CD4-positive, alpha-beta memory T cell (primary cell): ENCODE measurements at places on chromosomes 1 and 21. TPM values are rescaled to one million over a fixed set of nuclear protein-coding genes. Genes with fewer than 3 reads are reported as not detected.

DNA sequence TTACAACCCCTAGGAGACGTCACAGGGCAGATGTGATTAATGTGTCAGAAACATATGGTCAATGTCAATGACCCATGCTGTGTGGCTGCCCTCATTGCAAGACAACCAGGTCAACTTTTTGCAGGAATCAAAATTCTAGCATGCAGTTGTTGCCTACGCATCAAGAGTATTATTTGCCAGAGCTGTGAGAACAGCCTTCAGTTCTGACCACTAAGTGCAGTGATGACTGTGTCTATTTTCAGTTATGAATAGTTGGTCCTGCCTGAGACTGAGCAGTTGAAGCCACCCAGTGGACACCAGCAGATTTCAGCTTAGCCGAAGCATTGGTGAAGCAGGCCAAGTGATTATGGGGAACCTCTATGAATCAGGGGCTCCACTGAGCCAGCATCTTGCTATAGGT is 47.3 kb downstream of the LYPLAL1 start:
- no peak overlapping the region for H3K4me3 ChIP-seq
- DNase-seq: no peak
- H3K27me3 ChIP-seq: no peaks in the 10 kb centered on the region
- no peaks in the 10 kb centered on the region for H3K36me3 ChIP-seq
- H3K4me1 ChIP-seq: no peaks in the 10 kb centered on the region
- H3K27ac ChIP-seq: no peak overlapping the region

DNA sequence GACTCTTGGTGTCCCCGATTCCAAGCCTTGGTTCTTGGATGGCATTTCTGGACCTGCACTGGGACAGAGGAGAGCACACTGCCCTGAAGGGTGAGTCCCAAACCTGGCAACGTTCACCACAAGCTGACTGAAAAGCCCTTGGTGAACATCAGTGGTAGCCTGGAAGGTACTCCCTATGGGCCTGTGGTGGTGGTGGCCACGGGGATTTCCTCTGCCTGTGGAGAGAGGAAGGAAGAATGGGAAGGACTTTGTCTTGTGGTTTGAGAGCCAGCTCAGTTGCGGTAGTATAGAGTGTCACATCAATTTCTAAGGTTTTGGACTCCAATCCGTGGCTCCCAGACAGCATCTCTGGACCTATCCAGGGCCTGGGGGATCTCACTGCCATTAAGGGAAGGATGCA is 50.7 kb downstream of the DNAH14 start:
- DNase-seq: no peak
- H3K27me3 ChIP-seq: no peaks in the 10 kb centered on the region
- no peak overlapping the region for H3K4me3 ChIP-seq
- H3K27ac ChIP-seq: no peak overlapping the region

GRCh38 chr1:20319456-20320220 is 29.0 kb downstream of the VWA5B1 start:
- H3K4me1 ChIP-seq: peaks cover 34% of the 10 kb centered on the region
- no peak overlapping the region for H3K27ac ChIP-seq
- H3K4me3 ChIP-seq: no peak overlapping the region
- H3K36me3 ChIP-seq: no peaks in the 10 kb centered on the region
- no peak for DNase-seq

DNA sequence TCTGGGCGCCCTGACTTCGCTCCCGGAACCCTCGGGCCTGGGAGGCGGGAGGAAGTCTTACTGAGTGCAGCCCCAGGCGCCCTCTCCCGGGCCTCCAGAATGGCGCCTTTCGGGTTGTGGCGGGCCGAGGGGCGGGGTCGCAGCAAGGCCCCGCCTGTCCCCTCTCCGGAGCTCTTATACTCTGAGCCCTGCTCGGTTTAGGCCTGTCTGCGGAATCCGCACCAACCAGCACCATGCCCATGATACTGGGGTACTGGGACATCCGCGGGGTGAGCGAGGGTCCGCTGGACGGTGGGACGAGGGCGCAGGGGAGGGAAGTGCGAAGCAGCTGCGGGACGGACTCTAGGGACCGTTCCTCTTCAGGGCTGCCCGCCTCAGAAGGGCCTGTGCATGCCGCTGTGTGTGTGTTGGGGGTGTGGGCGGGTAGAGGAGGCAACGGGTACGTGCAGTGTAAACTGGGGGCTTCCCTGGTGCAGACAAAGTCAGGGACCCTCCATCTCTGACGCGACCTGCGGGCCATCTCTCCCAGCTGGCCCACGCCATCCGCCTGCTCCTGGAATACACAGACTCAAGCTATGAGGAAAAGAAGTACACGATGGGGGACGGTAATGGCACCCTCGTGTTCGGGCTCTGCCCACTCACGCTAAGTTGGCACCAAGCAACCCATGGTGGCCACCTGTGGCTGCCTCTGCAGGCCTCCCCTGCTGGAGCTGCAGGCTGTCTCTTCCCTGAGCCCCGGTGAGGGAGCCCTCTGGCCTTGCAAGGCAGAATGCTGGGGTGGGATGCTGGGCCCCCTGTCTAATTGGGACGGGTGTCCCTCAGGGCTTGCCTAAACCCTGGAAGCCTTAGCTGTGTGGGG is at the start of gene GSTM1:
Gene GSTM1 (plus strand): TSS at position 177 of the 859 bp plus-strand sequence. CDS start 57 bp downstream, at position 234.
- H3K27me3 ChIP-seq: no peaks in the 10 kb centered on the region
- H3K36me3 ChIP-seq: no peaks in the 10 kb centered on the region
- no peaks in the 10 kb centered on the region for H3K4me1 ChIP-seq
- no peak within 1 kb of the TSS for H3K4me3 ChIP-seq
- no peak for DNase-seq
- peak within 1 kb of the TSS; percentile 26 for H3K27ac ChIP-seq

GRCh38 chr1:56877973-56878372 is 23.4 kb downstream of the C8A start:
- no peaks in the 10 kb centered on the region for H3K36me3 ChIP-seq
- DNase-seq: no peak
- no peak overlapping the region for H3K4me3 ChIP-seq
- no peaks in the 10 kb centered on the region for H3K27me3 ChIP-seq
- H3K27ac ChIP-seq: no peak overlapping the region
- H3K4me1 ChIP-seq: no peaks in the 10 kb centered on the region

- no peak for DNase-seq
- H3K36me3 ChIP-seq: no peaks in the 10 kb centered on the region
- no peak overlapping the region for H3K27ac ChIP-seq
- H3K4me1 ChIP-seq: peaks cover 3% of the 10 kb centered on the region
Measured at GRCh38 chr1:43997295-43997999, 6.0 kb downstream of the CCDC24 start.

GRCh38 chr1:41812051-41812450 is 106.7 kb downstream of the HIVEP3 start:
- H3K4me3 ChIP-seq: no peak overlapping the region
- peak; percentile 52 for DNase-seq
- H3K27ac ChIP-seq: no peak overlapping the region
- H3K27me3 ChIP-seq: no peaks in the 10 kb centered on the region
- no peaks in the 10 kb centered on the region for H3K36me3 ChIP-seq
- peaks cover 25% of the 10 kb centered on the region for H3K4me1 ChIP-seq

DNA sequence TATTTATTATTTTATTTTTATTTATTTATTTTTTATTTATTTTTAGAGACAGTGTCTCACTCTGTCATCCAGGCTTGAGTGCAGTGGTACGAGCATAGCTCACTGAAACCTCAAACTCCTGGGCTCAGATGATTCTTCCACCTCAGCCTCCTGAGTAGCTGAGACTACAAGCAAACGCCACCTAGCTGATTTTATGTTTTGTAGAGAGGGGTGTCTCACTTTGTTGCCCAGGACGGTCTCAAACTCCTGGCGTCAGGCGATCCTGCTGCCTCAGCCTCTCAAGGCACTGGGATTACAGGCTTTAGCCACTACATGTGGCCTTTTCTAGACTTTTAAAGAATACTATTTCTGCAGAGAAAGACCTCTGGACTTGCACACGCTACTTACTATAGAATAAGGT is 61.3 kb upstream of the C1orf53 start:
- H3K4me1 ChIP-seq: no peaks in the 10 kb centered on the region
- H3K27ac ChIP-seq: no peak overlapping the region
- no peak overlapping the region for H3K4me3 ChIP-seq
- DNase-seq: no peak
- no peaks in the 10 kb centered on the region for H3K27me3 ChIP-seq

GRCh38 chr1:84888753-84889152 is 4.3 kb downstream of the LPAR3 start:
- H3K36me3 ChIP-seq: no peaks in the 10 kb centered on the region
- no peak for DNase-seq
- no peak overlapping the region for H3K4me3 ChIP-seq
- H3K4me1 ChIP-seq: peaks cover 25% of the 10 kb centered on the region

DNA sequence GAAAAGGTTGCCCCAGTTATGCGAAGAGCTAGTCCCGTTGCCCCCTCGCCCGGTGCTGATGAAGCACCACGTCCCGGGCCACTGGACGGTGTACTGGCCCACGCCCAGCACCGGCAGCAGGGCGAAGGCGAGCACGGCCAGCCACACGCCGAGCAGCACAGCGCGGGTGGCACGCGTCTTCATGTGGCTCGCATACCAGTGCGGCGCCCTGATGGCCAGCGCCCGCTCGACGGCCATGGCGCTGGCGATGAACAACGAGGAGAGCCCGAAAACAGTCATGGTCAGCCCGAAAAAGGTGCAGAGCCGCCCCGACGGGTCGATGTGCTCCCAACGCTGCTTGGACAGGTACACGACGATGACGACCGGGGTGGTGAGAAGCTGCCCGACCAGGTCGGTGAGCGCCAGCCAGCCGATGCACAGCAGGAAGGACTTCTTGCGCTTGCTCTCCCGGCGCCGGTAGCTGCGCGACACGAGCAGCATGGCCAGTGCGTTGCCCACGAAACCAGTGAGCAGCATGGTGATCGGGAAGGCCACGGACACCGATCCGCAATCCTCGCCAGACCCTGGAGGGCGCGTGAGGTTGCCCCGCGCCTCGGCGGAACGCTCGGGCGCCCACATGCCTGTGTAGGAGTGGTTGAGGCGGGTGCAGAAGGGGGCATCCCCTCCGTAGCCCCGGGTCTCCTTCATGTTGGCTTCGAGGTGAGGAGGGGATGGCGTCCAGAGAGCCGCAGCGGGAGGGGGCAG is 553 bp downstream of the PTGER3 start:
- H3K4me3 ChIP-seq: peak overlapping the region; percentile 29
- peak; percentile 19 for DNase-seq
- H3K4me1 ChIP-seq: peaks cover 17% of the 10 kb centered on the region
- H3K36me3 ChIP-seq: no peaks in the 10 kb centered on the region
- H3K27me3 ChIP-seq: peaks cover 31% of the 10 kb centered on the region

DNA sequence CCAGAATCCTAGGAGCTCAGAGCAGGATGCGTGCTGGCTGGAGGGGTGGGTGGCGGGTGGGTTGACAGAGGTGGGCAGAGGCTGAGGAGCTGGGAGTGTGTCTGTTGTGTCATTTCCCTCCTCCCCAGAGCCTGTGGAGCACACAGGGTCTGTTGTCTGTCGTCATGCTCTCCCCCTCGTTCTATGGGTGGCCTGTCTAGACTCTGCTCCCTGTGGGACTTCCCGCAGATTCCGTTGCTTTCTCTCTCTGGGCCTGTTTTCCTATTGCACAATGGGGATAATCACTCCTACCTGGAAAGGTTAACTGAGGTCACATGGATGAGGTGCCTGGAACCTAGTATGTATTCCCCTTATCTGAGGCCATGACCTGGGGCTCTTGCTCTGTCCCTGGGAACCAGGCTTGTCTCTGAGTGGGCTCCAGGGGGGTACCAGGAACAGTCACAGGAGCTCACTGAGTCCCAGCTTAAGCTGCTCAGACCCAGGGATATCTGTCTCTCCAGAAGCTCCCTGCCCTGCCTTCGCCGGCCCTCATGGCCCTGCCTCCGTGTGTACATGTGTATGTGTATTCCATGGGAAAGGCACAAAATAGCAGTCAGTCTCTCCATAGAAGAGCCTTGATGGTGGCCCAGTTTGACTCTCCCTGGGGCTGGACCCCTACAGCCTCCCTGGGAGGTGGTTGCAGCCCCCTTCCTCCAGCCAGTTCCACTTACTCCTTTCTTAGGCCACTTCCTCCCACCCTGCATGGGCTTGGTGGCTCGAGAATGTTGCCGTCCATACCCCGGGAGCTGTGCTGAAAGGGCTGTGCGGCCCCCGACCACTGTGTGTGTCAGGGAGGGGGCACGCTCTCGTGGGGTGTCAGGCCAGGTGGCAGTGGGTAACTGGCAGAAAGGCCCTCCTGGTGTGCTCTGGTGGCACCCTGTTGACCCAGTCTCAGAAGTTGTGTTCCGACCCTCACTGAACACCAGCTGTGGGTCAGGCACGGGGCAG is 17.9 kb downstream of the PTPRF start:
- no peak for DNase-seq
- H3K27ac ChIP-seq: no peak overlapping the region
- no peaks in the 10 kb centered on the region for H3K27me3 ChIP-seq
- no peaks in the 10 kb centered on the region for H3K36me3 ChIP-seq
- H3K4me3 ChIP-seq: no peak overlapping the region
- peaks cover 4% of the 10 kb centered on the region for H3K4me1 ChIP-seq

The LCE3E gene
- not detected for total RNA-seq

The S100A2 gene
- total RNA-seq: 0.87 TPM

The OR14K1 gene
- not detected for total RNA-seq
